ENCODE measurements at places on chromosomes 6 and 20.

DNA sequence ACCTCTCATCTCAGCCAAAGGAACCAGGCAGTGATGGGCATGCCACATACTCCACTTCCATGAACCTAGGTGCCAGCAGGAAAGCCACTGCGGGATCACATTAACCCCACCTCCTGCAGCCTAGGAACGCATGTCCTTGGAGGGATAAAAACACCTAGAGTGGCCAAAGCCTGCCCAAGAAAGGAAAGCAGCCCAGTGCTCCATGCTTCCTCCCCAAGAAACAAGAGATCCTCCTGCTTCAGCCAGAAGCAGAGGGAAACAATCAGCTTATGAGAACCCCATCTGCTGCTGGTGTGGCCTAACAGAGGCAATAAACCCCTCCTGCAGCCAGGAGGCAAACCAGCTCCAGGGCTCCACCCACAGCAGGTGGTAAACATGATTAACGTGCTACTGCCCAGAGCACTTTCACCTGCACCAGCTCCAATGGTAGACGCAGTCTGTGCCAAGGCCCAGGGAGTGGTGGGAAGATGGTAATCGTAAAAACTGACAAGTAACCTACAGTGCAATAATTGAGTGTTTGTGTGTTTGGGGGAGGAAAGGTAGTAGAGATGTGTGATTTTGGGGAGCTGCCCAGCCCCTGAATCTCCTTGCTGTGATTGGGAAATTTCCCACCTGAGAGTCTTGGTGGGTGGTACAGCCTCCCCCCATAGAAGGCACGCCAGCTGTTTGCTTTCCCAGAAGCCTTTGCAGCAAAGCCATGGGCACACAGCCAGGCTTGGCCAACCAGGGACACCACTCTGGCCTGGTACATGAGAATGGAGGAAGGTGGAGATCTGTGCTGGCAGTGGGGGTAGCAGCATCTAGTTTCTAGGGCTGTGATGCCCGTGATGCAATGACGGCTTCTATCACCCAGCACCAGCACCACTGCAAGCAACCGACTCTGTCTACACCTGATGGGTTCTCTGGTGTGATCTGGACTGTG, 50.6 kb upstream of the TBC1D7 start:
- no peak for DNase-seq

GRCh38 chr6:77106992-77107391, 356.3 kb downstream of the HTR1B start:
- DNase-seq: no peak

DNA sequence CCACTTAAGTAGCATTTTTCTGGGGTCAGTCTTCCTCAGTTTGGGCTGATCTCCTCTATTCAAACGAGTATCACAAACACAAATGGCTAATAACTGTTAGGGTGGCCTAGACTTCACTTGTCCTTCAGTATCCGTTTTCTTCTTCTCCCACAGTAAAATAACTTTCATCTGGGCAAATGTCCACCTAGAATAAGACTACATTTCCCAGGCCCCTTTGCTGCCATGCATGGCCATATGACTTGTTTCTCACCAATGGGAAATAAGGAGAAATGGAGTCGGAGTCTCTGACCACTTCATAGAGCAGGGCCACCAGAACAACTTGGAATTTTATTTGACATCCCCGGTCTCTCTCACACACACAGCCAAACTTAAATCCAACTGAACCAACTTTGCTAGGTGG, 51.4 kb downstream of the SULF2 start:
- no peak for DNase-seq

DNA sequence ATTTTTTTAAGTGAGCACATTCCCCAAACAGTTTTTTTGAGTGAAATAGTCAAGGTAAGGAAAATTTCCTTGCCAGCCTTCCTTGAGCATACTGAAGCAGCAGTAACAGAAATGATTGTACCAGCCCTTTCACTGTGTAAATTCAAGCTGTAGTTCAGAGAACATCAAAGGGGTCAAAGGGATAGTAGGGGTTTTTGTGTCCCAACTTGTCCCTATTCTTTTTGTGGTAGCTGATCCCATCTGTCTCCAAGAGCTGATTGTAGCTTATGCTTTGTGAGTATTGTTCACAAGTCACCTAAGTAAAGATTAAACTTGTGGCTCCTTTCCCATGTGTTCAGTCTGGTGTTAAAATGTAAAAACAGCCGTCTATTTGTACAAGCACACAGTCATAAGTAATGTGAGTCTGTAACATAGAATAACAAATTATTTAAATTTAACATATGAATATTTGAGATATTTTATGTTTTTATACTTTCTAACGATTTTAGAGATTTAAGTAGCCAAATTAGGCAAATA, 185.0 kb downstream of the CENPW start:
- no peak for DNase-seq

- no peak for DNase-seq
Observed at GRCh38 chr6:103122766-103123601, 1729.5 kb downstream of the GRIK2 start.

DNA sequence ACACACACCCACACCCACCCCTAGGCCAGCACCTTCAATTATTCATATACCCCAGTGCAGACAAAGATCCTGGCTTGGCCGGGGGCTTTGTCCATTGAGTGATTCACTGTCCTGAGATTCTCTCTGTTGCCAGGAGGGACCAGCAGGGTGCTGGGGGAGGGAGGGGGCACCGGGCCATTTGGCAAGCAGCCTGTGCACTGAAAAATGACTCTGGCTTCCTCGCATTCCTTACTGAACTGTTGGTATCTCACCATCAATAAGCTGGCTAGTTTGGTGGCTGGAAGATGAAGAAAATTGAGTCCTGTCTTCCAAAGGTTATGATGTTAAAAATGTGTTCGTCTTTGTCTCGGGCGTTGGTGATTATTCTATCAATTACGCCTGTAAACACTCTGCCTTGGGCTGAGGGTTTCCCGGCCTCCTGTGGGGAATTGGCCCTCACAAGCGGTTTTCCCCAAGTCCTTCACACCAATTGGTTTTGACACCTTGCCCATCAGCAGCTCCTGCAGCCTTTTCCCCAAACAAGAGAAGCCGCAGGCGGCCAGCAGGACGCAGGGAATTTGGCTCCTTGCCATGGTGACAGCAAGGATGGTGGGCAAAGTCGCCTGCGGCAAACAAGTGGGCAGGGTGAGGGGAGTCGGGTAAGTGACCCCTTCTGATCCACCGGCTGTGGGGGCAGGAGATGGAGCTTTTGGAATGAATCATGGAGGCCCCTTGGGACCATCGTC, 4.9 kb downstream of the VSTM2L start:
- peak; percentile 14 for DNase-seq

- DNase-seq: no peak
Observed at GRCh38 chr6:34924831-34925625, 36.0 kb downstream of the ANKS1A start.

DNA sequence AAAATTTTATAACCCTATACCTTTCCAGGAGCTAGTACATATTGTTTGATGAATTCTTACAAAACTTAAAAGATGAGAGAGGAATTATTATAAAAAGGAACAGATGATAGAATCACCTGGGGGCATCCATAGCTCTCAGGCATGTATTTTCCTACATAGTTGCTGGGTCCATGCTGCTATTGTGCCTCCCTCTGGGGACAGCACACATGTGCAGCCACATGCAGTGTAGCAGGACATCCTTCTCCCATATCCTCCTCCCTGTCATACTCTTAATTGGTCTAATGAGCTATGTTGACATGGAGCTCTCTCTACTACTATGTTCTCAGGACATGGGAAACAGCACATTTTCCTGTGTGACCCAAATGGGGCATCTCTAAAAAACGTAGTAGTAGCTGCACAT, 898.2 kb upstream of the MAP3K7 start:
- DNase-seq: no peak

GRCh38 chr20:1567392-1568162, 10.1 kb upstream of the SIRPD start:
- DNase-seq: peak; percentile 3

GRCh38 chr20:39897058-39897457, 792.0 kb downstream of the MAFB start:
- DNase-seq: peak; percentile 71

DNA sequence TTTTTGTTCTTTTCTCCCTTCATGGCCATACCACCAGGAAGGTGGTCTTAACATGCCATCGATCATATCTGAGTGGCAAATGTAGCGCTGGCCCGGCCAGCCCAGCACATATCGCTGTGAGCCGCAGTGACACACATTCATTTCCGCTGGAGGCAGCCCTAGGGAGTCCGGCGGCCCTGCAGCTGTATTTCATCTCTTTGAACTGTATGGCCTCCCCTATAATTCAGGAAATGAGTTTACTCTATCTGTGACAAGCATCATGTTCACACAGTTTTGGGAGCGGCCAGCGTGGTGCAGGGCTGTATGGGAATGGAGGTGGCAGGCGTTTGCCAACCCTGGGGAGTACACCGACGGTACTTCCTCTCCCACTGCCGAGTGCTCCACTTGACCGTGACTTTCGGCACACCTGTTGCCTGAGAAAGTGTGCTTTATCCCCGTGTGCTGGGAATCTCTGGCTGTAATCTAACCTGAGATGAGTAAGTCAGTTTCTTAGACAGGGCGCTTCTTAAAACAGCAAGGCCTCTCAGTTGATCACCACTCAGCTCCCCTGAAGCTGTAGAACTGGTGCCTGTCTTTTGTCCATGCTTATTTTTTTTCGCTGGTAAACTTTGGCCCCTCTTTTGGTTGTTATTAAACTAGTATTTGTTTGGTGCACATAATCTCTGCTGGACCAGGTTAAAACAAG, 257.1 kb upstream of the TAB2 start:
- DNase-seq: no peak

DNA sequence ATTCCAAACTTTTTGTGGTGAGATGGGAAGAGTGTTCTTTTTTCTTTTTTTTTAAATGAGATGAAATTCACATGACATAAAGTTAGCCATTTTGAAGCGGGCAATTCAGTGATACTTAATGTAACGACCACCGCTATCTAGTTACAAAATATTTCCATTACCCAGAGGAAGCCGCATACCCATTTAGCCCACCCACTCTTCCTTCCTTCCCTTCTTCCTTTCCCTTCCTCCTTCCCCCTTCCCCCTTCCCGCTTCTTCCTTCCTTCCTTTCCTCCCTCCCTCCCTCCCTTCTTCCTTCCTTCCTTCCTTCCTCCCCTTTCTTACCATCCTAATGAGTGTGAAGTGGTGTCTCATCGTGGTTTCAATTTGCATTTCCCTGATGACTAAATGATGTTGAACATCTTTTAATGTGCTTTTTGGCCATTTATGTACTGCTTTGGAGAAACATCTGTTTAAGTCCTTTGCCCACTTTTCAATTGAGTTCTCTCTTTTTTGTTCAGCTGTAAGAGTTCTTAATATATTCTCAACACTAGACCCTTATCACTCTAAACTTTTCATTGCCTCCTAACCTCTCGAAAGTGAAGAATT, 371.1 kb downstream of the FARS2 start:
- DNase-seq: no peak

GRCh38 chr6:155913816-155914215, 458.2 kb upstream of the NOX3 start:
- no peak for DNase-seq

DNA sequence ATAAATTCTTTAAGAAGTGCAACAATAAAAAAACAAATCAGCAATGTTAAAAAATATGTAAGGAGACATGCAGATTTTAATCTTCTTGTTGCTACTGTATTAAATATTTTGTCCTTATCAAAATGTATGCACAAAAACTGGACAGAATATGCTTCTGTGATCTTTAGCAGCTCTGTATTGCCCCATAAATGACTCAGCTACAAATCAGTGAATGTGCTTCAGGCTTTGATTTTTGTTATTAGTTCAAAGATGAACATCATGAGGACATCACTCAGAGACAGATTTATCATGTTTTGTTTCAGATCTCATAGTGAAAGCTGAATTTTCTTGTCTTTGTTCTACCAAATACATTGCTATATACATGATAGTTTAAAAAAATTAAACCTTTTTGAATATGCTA, 312.4 kb downstream of the GRIK2 start:
- DNase-seq: no peak

DNA sequence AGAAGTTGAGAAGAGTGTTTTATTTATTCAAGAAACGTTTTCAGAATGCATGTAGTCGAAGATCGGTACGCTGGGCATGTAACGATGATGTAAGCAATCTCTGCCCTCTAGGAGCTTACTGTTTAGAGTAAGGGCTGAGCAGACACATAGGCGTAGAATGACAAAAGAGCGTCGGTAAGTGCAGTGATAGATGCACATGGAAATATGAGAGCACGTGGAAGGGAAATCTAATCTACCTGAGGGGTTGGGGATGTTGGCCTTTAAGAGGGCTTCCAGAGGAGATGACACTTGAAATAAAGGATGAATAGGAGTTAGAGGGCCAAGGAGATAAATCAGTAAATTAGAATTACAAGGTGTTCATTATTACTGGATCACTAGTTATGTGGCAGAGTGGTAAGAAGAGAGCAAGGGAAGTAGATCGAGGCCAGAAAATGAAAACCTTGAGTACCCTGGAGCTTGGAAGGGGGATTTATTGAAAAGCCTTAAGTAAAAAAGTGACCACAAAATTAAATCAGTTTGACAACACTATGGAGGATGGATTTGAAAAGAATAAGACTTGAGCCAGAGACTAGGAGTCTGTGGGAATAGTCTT, 782 bp downstream of the TRMT11 start:
- no peak for DNase-seq

- DNase-seq: no peak
Observed at GRCh38 chr6:165876588-165876987, 213.5 kb upstream of the PDE10A start.

GRCh38 chr6:33847867-33848266, 44.1 kb upstream of the MLN start:
- DNase-seq: no peak

GRCh38 chr6:92201618-92202017, 1217.7 kb downstream of the EPHA7 start:
- DNase-seq: no peak

GRCh38 chr20:16539280-16540021, 33.8 kb downstream of the KIF16B start:
- no peak for DNase-seq
